ENCODE measurements at places on chromosomes 6 and 20.

DNA sequence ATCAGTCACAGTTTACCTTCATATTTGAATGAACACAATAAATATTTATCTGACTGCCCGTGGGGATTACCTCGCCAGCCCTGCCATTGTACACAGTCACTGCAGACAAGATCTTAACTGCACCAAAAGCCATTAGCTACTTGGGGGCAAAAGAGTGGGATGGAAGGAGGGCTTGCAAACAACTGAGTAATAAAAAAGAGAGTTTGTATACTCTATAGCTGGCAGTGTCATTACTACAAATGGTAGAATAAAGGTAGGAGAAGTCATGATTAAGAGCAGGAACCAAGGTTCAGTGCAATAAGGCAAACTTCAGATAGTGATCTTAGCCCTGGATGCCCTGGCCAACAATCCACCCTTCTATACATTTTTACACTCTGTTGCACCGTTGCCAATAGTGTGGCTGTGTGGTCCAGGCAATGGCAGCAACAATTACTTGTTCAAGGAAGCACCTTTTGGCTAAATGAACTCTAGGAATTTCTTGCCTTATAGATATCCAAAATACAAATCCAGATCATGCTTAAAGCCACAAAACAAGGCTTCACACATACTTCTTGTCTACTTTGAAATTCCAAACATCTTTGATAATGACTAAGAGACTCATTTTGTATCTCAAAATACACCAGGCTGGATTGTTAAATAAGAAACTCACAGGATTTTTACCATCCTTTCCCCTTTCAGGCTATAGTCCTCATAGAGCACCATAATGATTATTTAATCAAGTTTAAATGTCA is 955.4 kb upstream of the ADGRB3 start:
- no peak for DNase-seq

DNA sequence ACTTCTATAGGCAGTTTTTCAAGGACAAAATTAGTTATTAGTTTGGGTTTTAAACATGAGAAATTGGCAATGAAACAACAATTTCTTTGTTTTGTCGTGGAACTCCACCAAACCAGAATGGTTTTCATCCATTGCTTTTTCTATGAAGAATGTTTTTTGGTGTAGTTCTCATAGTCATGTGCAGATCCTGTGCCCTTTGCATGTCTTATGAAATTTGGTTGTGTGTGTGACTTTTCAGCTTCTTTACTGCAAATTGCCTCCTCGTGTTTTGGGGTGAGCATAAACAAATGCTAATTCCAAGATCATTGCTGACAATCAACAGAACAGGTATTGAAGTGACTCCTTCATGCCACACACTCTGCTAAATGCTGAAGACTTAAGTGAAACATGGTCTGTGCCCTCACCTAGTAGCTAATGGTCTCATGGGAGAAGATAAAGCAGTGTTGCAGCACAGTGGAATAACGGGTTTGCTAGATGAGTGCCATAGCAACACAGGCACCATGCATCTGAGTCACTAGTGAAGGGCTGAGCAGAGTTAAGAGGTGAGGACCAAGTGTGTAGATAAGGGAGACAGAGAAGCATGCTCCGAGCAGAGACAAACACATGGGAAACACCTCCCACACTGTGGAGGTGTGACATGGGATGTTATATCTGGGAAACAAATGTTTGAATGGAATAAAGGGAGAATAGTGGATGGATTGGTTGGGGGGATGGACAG is 120.0 kb downstream of the SLC16A10 start:
- no peak for DNase-seq

- DNase-seq = no peak
Measured at GRCh38 chr6:99491171-99491570, 24.1 kb downstream of the USP45 start.

DNA sequence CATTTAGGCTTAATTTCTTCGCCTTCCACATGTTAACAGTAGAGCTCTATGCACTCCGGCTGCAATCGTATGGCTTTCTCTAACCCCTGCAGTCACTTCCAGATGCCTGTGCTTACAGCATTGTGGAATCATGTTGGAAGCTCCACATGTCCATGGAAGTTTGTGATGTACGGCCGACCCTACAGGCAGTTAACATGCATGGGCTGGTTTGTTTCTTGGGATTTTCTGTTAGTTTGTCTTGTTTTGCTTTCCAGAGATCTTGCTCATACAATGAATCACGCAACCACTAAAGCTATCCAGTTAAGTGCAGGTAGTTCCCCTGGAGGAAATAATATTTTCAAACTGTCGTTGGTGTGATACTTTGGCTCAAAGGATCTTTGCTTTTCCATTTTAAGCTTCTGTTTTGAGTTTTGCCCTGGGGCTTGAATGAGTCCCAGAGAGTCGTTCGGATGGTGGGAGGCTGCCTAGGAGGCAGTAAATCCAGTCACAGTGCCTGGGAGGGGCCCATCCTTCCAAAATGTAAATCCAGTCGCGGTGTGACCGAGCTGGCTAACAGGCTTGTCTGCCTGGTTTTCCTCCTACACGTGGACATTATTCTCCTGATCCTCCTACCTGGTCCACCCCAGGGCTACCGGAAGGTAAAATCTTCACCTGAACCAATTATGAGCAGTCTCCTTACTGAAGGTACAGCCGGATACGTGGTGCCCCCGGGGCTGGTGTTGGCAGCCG is 225.9 kb downstream of the SMOC2 start:
- no peak for DNase-seq

DNA sequence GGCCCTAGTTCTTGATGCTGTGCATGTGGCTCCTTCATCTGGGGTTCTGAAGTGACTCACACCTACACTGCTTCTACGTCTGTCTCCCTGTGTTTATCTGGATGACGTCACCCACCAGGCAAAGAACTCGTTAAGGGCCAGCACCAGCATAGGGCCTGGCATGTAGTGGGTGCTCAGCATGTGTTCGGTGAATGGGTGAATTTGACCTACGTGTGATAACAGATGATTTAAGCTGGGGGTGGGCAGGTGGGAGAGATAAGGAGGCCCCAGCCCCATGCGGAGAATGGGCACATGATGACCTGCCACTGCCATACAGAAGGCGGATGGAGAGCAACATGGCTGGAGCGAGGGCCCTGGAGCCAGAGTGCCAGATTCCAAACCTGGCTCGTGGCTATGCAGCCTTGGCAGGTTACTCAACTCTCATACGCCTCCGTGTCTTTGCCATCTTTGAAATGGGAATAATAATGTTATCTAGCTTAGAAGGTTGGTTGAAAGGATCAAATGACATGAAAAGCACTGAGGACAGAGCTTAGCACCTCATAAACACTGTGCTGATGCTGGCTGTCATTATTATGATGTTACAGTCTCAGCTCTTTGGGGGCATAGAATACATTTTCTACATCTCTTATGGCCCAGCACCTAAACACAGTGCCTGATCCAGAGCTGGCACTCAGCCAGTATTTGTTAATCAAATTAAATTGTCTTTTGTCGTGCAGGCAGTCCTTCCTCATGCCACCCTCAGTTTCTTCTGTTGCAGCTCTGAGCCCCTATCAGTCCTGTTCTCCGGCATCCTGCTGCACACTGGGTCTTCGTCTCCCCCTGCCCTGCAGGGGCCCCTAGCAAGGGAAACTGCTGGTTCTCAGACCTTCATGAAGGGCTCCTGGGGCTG is 39.6 kb downstream of the VEGFA start:
- no peak for DNase-seq

GRCh38 chr6:27806981-27807440 is 105.2 kb downstream of the OR2B2 start:
- no peak for DNase-seq

- no peak for DNase-seq
Measured at GRCh38 chr6:35654883-35655282, 33.8 kb downstream of the FKBP5 start.

GRCh38 chr20:17873410-17874270 is 95.0 kb downstream of the SNX5 start:
- DNase-seq = no peak

DNA sequence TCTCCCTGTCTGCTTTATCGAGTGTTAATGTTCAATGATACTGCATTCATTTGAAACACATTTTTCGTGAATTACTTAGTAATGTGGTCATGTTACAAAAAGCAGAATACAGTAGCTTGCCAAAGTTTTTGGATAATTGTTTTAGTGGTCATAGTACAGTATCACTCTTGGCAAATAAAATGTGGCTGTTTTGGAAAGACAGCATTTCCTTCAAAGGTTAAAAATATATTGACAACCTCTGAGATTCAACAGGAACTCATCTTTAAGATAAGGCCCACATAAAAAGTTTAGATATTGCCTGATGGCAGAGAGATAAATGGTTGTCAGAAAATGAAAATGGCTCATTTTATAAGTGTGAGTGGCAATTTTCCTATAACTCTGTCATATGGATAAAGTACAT is 297.7 kb upstream of the MAN1A1 start:
- no peak for DNase-seq

DNA sequence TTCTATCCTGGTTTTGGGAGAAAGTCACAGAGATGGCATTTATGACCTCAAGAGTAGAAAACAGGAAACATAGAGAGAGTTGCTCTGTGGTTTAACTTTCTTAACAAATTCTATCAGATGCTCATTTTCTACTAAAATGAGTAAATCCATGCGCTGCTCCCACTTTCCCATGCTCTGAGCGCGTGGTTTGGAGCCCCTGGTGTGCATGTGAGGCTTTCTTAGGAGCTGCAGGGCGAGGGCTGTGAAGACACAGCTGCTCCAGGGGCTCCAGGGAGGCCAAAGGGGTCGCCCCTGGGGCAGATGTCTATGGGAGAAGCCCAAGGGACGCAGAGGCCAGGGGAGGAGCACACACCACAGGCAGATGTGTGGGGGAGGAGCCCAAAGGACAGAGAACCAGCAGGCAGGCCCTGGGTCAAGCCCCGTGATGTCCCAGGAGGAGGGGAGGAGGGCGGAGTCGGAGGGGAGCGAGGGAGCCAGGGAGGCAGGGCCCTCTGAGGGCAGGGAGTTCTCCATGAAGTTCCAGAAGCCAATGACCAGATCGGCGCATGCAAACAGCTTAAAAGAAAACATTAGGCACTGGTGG is 122.9 kb downstream of the IRF4 start:
- no peak for DNase-seq

DNA sequence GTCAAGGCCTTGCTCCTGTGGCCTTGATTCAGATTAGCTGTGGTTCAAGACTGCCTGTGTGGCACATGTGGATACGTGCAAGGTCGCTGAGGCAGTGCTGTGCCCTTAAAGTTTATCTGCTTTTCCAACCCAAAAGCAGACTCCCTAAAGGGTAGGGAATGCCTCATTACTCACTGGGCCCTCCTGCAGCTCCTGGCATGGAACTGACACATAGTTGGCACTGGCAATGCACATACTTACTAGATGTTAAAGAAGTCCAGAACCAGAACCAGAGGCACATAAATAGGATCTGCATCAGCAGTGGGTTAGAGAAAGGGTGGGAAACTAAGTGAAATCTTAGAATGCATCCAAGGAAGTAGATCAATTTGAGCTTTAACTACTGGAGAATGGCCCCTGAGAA is 90.6 kb upstream of the MLN start:
- no peak for DNase-seq

GRCh38 chr6:31510007-31510406 is 12.1 kb downstream of the MICB start:
- no peak for DNase-seq

GRCh38 chr6:63997734-63998133 is 362.1 kb downstream of the PHF3 start:
- DNase-seq = no peak
